Activated CD4-positive, alpha-beta T cell treated with anti-CD3 and anti-CD28 coated beads, Interleukin-2, amount 50 U/mL, for 4 hours (primary cell): ENCODE measurements at places on chromosomes 3 and 15.

GRCh38 chr3:195838714-195839113 is 27.0 kb upstream of the MUC4 start:
- DNase-seq = no peak

DNA sequence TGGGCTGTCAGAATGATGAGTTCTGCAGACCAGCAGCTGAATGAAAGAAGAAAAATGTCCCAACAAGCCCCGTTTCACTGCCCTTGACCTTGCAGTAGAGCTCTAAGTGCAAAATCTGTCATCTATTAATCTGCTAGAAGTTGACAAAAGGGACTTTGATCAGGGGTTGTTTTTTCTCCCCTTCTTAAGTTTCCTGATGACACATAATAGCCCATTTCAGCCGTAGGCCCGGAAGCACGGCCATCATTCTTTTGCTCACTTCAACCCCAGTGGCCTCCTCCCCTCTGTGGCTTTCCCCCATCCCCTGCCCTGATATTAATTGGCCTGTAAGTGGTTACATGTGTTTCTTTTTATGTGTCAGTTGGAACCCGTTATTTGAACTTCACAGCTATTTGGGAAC is 298.9 kb downstream of the RPLP1 start:
- no peak for DNase-seq

DNA sequence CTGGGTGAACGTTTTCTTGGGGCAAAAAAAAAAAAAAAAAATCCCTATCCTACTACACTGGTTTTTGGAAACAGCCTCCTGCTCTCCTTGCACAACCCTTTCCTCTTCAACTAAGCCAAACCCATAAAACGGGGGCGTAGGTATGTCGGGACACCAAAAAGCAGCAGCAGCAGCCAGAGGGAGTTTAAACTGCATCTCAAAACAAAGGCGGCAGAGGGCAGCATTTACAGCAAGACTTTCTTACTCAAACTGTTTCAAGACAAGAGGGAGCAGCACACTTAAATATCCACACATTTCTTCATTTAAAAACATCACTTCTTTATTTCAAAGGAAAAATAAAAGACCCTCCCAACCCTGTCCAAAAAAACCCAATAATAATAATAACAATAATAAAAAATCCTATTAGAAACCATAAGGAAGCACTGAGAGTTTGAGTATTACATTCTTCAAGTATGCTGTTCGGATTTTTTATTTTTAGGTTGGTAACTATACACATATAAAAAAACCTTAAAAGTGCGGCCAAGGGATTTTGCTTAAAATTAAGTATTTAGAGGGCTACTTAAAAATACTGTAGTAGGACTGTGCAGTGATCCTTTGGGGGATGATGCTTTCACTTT is 43.9 kb upstream of the PLXND1 start:
- peak; percentile 50 for DNase-seq

GRCh38 chr3:61158667-61159066 is 92.6 kb downstream of the FHIT start:
- DNase-seq = no peak

GRCh38 chr15:81888748-81889484 is 156.9 kb downstream of the MEX3B start:
- no peak for DNase-seq

DNA sequence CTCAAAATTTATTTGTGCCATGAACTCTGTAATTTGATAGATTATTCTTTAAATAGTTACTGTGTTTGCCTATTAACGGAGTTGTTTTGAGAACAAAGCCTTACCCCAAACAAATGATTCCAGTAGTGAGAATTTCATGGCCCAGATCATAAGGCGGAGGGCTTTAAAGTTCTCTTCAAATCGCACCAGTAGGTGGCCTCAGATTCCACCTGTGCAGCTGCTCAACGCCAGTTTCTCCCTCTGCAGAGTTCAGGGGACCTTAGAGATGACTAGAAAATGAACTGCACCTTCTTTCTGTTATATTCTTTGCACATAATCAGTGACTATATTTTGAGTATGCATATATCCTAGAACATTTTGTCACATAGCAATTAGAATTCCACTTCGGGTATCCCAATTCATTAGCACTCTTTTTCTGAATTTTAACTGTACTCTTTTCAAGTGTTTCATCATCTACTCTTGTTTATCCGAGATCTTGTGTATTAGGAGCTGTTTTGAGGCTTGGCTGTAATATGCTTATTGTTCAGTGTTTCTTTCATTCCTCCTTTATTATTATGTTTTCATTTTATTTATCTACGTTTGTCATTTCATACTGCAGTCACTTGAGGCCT is 232.6 kb upstream of the CHRM5 start:
- no peak for DNase-seq

DNA sequence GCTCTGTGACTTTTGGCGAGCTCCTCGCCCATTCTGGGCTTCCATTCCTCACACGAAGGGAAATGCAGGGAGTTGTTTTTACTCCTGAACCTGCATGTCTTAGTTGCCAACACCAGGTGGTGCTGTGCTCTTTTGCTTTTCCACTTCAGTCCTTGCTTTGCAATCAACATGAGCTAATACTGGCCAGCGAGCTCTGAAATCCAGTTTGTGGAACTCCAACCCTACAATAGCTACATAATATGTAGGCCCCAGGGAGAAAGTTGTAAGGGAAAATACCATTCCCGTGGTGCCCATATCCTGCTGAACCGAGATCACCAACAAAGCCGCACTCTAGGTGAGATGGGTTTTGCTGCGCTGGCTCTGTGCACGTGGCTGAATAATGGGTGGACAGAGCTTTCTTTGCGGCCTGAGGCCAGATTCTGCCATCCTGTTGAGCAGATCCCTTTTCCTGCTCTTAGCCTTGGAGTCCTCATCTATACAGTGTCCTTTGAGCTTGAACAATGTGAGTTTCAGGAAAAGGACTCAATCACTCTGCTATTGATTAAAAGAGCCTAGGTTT is 25.0 kb downstream of the LSM3 start:
- peak; percentile 31 for DNase-seq

DNA sequence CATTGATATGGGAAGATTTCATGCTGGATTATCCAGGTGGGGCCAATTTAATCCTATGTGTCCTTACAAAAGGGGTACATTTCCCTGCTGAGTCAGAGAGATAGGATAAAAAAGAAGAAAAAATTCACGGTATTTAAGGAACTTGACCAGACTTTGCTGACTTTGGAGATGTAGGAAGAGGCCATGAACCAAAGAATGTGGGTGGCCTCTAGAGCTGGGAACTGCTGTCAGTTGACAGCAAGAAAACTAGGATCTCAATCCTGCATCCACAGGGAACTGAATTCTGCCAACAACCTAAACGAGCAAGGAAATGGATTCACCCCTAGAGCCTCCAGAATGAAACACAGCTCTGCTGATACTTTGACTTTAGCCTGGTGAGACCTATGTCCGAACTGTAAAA is 148.1 kb upstream of the SLC24A5 start:
- no peak for DNase-seq

GRCh38 chr3:115681736-115682135 is 58.4 kb downstream of the GAP43 start:
- no peak for DNase-seq

GRCh38 chr15:100740138-100740537 is 137.7 kb downstream of the ASB7 start:
- no peak for DNase-seq

DNA sequence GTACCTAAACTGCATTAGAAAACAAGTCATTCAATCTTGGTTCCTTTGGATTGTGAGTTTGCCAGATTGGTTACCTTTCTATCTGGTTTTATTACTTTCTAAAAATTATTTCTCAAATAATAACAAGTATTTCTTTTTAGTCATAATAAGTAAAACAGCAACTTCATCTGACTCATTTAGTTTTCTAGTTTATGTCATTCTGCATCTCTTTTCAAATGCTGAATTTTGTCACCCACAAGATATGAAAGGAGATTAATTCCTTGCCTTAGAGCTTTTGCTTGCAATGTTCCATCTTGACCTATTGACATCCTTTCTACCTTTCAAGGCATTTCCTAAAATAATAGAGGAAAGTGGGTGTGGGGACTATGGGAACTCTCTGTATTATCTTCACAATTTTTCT is 253.6 kb upstream of the PEX5L start:
- DNase-seq = no peak

- DNase-seq = no peak
Observed at GRCh38 chr3:143123353-143123984, 3.9 kb downstream of the CHST2 start.

DNA sequence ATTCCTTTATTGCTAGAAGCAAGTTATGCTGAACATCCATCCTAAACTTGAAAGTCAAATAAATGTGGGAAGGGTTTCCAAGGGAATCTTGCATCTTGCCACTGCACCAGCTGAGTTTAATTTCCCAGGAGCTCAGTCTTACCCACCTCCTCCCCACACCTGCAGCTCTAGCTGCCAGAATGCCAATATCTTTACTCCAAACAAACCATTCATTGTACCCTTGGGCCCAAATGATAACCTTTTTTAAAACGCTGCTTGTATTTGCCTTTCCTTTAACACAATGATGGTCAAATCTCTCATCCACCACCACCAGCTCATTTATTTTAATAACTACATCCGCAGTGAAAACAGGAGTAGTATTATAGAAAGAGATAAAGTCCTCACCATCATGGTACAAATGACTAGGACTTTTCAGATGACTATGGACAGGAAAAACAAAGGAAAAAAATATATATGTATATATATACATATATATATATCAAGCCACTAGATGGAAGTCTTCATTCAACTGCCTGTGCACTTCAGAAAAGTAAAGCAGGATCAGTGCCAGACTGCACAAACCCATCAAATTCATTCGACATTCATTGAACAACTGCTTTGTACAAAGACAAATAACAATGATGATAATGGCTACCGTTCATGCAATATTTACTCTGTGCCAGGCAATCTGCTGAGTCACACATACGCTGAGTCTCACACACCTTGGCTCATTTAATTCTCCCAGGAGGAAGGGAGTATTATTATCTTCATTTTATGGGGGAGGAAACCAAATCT is 44.0 kb downstream of the BFSP2 start:
- no peak for DNase-seq

GRCh38 chr3:123353227-123353849 is 95.6 kb downstream of the ADCY5 start:
- DNase-seq = no peak

DNA sequence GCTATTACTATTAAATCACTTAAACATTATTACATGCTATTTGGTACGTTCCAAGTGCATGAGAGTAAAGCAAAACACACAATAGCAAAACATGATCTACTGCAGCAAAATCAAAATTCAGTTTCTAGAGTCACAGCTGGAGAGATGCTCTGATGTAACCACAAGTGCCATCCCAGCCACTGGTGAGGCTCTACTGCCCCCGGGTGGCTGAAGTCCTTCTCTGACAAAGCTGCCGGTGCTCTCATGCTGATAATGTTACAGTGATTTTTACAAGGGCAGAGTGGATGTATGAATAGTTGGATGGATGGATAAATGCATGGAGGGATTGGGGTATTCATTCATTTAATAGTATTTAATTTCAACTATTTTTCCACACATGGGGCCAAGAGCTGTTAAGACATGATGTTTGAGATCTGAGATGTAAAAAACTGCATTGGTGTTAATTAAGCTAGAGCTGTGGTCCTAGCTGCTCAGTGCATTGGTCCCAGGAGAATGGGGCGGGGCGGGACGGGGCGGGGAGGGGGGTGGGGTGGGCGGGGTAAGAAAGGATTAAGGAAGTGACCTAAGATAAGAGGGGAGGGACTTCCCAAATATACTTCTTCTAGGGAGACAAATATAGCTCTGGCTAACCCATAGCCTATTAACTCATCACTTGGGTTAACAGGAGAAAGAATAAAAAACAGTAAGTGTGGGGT is 5.3 kb upstream of the SPESP1 start:
- DNase-seq = peak; percentile 39

DNA sequence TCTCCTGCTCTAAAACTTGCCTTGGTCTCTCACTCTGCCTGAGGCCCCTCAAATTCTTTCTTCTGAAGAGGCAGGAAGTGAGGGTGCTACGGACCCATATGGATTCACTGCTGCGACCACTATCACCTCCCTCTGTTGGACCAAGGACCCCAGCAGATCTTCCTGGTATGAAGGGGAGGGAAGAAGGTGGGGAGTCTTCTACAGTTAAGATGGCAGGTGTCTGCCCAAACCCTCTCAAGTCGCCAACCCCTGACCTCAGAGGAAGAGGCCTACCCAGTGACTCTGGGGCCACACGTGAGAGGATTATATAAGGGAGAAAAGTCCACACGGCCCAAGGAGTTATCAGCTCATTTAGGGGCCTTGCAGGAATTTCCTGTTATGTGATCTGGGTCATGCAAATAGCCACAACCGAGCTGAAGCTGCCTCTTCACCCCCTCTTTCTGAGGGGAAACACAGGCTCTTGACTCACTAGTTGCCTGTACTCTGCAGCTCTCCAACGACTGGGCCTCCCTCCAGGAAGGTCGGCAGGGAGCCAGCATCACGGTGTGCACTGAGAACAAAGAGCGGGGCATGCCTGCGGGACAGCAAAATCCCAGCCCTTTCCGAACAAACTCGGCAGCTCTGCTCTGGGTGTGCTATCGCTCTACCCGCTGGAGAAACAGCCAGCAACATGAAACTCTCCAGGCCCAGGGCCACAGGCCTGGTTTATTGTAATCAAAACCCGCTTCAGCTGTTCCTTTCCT is 116.0 kb downstream of the XXYLT1 start:
- no peak for DNase-seq

- DNase-seq = no peak
Observed at GRCh38 chr3:154582501-154582900, 152.5 kb upstream of the GPR149 start.

- DNase-seq = no peak
Observed at GRCh38 chr15:101255615-101256241, 3.9 kb upstream of the CHSY1 start.

DNA sequence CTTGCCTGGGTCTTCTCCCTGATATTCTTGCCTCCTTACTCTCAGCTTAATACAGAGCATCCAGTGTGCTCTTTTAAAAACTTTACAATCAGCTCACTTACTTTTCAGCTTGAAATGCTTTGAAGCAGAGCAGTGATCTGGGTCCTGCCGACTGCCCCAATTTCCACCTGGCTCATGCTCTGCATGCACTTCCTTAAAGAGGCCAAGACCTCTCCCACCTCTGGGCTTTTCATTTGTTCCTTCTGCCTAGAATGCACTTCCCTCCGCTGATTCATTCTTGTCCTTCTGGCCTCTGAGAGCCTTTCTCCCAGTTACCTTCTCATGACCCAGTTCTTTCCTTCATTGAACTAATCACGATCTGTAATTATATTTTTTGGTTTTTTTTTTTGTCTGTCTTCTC is 1.9 kb upstream of the CCNDBP1 start:
- no peak for DNase-seq

GRCh38 chr3:167657684-167658225 is 4.0 kb upstream of the WDR49 start:
- no peak for DNase-seq

GRCh38 chr3:50571486-50571885 is 2.2 kb downstream of the HEMK1 start:
- no peak for DNase-seq

GRCh38 chr15:101136381-101137268 is 115.2 kb downstream of the CHSY1 start:
- DNase-seq = no peak

DNA sequence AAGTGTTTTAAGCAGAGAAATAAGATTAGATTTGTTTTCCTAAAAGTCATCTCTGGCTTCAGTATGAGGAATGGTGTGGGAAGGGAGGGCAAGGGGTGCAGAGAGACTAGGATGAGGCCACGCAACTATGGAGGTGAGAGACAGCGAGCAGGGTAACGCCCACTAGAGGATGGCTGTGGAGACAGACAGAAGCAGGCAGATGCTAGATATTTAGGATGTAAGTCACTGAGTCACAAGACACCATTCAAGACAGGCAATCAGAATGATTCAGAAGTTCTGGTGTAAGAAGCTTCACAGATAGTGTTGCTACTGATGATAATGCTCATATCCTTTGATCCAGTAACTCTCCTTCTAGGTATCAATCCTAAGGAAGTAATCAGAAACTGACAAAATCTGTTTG is 19.1 kb downstream of the HSPBAP1 start:
- no peak for DNase-seq

GRCh38 chr3:32261545-32261944 is 23.1 kb downstream of the CMTM8 start:
- no peak for DNase-seq
